ENCODE measurements at places on chromosomes 4 and X.

- no peak for DNase-seq
These were observed 685 bp downstream of the COMMD8 start for GRCh38 chr4:47462799-47463234.

- DNase-seq = peak; percentile 71
These were observed 30.5 kb upstream of the TCEAL4 start for GRCh38 chrX:103554687-103555424.

GRCh38 chr4:159097144-159097543 lies 5.7 kb upstream of the RAPGEF2 start:
- no peak for DNase-seq

DNA sequence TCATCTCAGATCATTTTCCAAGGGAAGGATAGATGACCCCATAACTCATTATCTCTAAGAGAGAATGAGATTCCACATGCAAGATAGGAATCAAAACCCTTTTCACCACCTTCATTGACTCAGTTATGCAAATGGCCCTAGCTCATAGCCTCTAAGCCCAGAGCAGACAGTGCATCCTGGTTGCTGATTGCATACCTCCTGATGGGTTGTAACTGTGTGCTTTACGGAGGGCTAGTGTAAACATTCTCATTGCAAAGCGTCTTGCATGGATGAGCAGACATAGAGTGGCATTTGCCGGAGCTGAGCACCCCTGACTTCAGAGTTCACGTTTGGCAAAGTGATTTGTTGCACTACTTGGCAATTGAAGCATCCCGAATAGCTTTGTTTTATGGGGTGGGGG lies 151.0 kb downstream of the VCX3A start:
- DNase-seq = no peak

DNA sequence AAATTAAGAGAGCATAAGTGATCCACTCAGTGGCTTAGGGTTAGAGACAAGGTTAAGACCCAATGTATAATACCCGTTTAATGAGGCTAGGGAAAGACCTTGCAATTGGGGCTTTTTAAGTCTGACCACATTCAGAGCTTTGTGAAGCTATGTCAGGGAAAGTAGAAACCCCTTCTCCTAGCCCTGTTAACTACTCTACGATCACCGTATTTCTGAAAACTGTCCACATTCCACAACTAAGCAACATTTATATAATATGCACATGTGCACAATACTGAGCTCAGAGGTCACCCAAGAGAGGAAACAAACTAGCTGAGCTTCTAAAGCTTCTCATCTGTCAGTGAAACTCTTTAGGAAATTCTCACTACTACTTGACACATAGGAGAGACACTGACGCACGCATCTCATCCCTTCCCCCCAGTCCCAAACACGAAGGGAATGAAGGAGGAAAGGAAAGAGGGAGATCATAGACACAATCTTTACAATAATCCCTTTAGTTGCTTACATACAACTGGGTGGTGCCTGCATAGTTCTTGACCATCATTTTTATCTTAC lies 56.2 kb downstream of the METTL14 start:
- DNase-seq = no peak

DNA sequence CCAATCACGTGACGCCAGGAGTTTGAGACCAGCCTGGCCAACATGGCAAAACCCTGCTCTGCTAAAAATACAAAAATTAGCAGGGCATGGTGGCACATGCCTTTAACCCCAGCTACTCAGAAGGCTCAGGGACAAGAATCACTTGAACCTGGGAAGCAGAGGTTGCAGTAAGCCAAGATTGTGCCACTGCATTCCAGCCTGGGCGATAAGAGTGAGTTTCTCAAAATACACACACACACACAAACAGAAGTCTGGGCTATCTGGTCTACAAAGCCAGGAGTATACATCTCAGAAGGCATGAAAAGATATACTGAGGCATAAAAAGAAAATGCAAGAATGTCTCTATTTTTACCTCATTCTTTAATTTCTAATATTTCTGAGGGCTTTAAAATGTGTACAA lies 11.3 kb downstream of the YTHDC1 start:
- no peak for DNase-seq

DNA sequence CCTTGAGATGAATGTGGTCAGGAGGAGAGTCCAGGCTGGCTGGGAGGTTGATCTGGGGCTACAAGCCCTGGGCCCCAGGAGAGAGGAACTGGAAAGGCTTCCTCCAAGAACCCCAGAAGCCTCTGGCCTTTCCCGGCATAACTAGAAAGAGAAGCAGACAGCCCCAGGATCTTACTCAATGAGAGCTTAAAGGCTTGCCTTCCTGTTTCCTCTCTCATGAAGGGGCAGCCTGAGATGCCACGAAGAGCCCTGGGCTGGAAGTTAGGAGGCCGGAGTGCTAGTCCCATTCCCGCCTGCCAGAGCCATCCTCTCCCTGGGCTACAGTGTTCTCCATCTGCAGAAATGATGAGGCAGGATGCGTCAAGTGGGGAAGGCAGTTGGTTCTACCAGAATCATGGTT lies 20.1 kb upstream of the XPNPEP2 start:
- DNase-seq = no peak

DNA sequence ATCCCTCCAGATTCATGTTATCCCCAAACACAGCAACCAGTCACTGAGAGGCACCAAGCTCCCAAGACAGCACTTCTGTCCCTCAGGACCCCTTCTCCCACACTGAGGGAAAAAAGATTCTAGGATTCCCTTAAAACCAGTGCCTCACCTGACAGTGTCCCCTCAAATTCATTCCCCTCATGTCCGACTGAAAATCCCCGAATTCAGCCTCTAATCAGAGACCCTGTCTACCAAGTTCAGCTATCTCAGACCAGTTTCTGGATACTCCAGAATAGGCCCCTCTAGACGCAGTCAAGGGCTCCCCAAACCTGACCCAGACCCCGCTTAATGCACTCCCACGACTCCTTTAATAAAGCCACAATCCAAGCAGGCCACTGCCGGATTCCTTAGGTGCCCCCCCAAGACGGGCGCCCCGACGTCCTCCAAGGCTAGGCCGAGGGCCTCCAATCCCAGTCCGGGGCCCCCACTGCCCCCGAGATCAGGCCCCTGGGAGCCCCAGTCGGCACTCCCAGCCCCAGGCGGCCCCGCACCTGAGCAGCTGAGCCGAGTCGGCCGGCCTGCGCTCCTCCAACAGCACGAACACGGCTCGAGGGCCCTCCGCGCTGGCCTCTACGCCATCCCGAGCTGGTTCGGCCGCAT lies 457 bp downstream of the TFE3 start:
- no peak for DNase-seq

- no peak for DNase-seq
These were observed 179.7 kb upstream of the PRPS2 start for GRCh38 chrX:12611471-12611870.

DNA sequence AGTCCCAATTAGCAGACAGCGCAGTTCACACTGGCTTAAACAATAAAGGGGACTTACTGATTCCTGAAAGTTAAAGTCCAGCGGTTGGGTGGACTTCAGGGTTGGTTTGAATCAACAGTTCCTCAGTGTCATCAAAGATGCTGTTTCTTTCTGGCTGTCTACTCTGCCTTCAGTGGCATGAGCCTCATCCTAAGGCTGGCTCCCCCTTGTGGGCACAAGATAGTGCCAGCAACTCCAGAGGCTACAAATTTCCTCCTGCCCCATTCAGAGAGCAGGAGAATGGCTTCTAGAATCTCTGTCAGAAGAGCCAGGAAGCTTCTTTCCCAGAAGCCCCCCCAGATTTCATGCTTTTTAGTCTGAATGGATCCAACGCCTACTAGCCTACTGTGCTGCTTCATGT lies 82.4 kb upstream of the MTM1 start:
- DNase-seq = peak; percentile 60

GRCh38 chrX:538311-538710 lies 92.3 kb upstream of the SHOX start:
- DNase-seq = no peak

- DNase-seq = no peak
These were observed 592.5 kb upstream of the GRIA3 start for GRCh38 chrX:122591546-122591945.

DNA sequence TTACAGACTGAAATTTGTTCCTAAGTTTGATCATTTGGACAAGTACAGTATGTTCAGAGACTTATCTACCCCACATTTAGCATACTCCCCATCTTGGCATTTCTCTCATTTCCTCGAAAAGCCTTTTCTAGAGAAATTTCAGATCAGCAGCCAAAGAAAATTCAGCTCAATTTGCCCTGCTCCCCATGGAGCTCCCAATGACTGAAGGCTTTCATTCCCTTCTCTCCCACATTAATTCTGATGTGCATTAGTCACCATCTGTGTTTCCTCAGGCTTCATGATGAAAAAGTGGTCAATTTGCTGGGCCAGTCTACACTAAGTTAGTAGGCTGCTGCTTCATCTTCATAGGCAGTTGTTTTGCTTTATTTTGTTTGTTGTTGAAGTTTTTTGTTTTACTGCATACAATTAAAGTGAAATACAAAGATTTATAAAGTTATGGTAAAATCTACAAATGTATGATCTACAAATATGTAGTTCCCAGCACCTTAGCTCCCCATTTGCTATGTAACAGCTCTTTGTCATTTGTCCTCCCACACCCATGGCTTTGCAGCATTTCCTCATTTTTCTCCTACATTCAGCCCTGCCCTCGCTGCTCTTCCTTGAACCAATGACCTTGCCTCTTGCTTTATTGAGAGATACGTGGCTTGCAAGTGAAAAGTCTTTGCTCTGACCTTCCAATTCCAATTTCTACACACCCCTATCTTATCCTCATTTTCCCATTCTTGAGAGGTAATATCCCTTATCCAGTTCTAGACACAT lies 193.9 kb downstream of the ANAPC10 start:
- DNase-seq = no peak

GRCh38 chr4:125313497-125313896 lies 1.3 kb upstream of the FAT4 start:
- peak; percentile 34 for DNase-seq

DNA sequence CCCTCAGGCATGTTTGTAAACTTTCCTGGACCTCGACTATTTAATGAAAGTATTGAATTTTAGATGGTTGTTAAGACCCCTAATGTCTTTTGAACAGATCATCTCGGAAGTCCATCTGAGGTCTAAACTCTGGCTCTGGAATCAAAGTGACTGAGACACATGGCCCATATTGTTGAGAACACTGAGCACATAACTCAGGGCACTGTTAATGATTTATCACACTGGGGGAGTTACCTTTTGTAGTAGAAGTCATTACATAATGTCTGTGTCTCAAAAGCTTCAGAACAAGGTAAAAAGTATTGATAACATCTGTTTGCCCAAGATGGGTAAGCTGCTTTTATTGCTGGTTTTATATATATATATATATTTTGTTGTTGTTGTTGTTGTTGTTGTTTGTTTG lies 103.4 kb upstream of the HS3ST1 start:
- DNase-seq = no peak

- DNase-seq = no peak
These were observed 21.4 kb upstream of the PGRMC2 start for GRCh38 chr4:128308986-128309385.

- DNase-seq = no peak
These were observed 137.2 kb upstream of the ESX1 start for GRCh38 chrX:104391906-104392305.

GRCh38 chr4:161252520-161253141 lies 911.2 kb downstream of the FSTL5 start:
- no peak for DNase-seq

DNA sequence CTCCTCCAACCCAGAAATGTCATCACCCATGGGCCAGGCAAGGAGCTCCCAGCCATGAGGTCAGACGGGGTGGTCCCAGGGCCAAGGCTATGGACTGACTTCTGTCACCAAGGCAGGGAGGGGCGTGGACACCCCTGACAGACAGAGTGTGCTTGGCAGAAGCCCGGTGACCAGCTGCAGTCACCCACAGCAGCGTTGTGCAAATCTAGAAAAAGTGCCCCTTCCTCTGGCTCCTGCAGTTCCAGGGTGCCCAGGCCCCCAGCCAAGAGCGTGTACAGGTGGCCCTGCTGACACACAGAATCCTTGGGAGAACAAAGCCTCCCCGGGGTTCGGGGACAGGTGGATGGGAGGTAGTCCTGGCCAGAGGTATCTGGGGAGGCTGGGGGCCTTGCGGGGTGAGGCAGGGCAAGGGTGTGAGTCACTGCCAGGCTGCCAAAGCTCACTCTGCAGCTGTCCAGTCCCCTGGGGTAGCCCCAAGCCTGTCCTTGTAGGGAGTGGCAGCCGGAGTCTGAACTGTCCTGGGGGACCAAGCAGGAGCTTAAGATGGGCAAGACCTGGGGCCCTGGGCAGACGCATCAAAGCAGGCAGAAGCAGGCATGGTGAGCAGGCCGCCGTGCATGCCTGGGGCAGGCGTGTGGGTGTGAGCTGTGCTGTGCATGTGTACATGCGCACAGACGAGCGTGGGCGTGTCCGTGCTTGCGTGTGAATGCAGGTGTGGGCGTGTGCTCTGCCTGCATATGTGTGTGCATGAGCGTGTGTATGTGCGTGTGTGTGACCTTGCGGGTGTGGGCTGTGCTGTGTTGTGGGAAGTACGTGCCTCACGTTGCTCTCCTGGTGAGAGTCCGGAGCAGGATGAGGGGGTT lies 3.3 kb downstream of the MYL5 start:
- DNase-seq = no peak

- DNase-seq = no peak
These were observed 143.2 kb upstream of the ZCCHC13 start for GRCh38 chrX:74160816-74161215.

GRCh38 chr4:153458969-153459368 lies 7.2 kb upstream of the TMEM131L start:
- DNase-seq = no peak

GRCh38 chrX:118066867-118067515 lies 49.6 kb downstream of the KLHL13 start:
- no peak for DNase-seq

DNA sequence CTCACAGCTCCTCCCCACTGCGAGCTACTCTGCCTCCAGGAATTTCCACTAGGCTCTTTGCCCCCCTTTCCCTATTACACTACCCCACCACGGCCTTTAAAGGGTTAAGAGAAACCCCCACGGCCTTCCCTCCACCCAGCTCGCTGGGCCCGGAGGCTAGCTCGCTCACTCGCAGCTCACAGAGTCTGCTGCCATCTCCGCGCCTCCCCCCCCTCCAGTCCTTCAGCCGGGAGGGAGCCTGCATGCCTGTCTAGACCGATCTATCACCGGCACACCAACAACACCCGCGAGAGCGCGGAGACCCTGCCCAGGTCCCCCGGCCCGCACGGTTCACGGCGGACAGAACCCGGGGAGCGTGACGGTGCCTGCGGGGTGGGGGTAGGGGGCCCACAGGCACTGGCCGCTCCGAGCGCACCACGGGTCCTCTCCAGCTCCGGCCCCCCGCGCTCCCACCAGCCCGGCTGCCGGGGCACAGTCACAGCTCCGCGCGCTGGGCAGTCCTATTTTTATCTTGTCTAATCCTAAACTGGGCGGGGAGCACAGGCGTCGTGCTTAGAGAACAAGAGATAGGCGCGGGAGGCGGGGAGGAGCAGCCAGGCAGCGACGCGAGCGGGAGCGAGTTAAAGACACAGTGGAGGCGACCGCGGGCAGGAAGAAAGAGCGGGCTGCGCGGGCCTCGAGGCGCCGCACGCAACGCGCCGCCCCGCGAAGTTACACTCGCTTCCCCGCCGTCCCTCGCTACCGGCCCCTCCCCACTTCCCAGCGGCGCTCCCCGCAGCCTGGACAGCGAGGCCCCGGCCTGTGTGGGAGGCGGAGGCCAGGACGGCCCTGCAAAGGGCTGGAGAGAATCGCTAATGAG lies 3.5 kb downstream of the BCOR start:
- peak; percentile 54 for DNase-seq

- no peak for DNase-seq
These were observed 409.2 kb upstream of the SLIT2 start for GRCh38 chr4:19842471-19842870.

All from DND-41 (cell line).